ENCODE measurements at places on chromosomes 6 and 20.

DNA sequence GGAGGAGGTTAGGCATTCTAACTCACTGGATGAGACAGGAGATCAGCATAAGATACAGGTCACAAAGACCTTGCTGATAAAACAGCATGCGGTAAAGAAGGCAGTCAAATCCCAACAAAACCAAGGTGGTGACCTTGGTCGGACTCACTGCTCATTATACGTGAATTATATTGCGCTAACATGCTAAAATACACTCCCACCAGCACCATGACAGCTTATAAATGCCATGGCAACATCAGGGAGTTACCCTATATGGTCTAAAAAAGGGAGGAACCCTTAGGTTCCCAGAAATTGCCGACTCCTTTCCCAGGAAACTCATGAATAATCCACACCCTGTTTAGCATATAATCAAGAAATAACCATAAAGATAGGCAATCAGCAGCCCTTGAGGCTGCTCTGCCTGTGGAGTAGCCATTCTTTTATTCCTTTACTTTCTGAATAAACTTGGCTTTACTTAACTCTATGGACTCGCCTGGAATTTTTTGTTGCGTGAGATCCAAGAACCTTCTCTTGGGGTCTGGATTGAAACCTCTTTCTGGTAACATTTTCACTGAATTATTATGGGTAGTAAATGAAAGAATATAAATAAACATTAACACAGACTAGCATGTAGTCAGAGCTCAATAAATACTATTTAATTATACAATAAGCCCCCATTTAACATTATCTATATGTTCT, 3.0 kb upstream of the LAMA4 start:
- no peak for DNase-seq

DNA sequence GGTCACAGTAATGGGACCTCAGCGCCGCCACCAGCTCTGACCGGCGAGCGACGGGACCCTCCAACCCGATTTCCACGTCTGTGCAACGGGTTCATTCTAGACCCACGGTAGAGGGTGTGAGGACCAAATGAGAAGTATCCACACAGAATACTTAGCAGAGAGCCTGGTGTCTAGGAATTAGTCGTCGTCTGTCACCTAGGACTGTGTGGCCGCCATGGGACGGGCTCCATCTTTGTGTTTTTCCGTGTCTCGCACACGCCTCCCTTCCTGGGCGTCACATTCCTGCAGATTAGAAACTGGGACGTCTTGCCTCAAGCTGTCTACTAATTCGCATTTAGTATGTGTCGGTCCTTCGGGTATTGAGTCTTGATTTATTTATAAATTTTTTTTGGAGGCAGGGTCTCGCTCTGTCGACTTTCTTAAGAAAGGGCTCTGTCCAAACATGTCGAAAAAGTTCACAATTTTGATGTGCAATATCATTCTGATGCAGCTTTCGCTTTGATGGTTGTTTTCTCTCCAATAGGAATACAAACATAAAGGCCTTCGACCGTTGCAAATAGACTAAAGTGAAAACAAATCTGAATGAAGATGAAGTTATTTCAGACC, 563 bp downstream of the MGME1 start:
- peak; percentile 16 for DNase-seq

DNA sequence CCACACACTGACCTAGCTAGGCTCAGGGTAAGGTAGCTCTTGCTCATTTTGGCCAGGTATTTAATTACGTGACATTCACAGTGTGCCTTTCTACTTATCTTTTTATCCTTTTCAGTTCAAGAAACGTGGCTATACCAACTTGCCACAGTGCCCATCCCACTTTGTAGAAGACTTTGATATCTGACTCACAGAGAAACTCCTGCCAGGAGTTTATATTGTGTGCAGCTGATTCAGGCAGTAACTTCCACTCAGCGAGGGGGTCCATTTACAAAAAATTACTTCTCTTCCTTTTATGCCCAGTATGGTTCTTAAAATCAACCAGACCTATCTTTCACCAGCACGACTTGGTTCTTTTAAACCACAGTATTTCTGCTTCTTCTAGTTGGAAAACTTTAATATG, 75.6 kb downstream of the PRL start:
- DNase-seq = no peak

GRCh38 chr6:87741001-87741650, 39.1 kb upstream of the AKIRIN2 start:
- no peak for DNase-seq

GRCh38 chr6:43402820-43403219, 24.5 kb upstream of the ABCC10 start:
- no peak for DNase-seq

- DNase-seq = no peak
Observed at GRCh38 chr6:34021554-34022190, 124.2 kb downstream of the GRM4 start.

- DNase-seq = no peak
Observed at GRCh38 chr6:96620851-96621250, 57.9 kb downstream of the FHL5 start.

DNA sequence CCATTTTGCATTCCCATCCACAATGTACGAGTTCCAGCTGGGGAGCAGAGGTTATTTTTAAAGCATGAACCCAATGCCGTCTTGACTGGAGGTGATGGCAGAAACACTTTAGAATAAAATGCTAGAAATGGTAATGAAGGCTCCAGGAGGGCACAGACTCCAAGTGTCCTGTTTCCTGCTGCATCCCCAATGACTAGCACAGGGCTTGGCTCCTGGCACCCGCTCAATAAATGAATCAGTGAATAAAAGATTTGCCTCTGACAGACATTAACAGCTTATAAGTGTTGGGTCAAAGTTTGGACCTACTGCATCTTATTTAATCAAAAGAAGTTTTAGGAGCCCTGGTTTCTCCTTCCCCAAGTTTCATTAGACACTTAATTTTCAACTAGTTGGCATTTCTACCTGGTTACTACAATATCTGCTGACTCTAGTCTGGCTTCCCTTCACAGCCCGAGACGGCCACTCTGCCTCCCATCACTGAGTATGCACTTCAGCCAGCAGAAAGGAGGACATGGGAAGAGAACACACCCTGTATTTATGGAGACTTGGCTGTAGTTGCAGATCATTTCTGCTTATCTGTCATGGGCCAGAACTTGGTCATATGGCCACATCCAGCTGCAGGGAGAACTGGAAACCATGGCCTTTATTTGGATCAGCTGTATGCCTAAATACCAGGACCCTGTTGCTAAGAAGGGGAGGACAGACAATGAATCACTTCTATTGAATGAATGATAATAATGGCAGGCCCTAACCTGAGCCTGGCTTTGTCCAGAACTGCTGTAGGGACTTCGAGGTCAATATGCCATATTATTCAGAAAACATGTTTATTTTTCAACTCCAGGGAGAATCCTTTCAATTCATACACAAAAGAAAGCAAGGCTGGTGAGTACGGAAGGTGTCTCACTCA, 63.1 kb downstream of the TTI1 start:
- DNase-seq = no peak

GRCh38 chr6:17115251-17116116, 13.6 kb downstream of the STMND1 start:
- no peak for DNase-seq

GRCh38 chr20:46057856-46058598, 29.0 kb downstream of the SLC12A5 start:
- DNase-seq = no peak

- DNase-seq = no peak
Observed at GRCh38 chr6:88825856-88826255, 137.6 kb downstream of the RNGTT start.

DNA sequence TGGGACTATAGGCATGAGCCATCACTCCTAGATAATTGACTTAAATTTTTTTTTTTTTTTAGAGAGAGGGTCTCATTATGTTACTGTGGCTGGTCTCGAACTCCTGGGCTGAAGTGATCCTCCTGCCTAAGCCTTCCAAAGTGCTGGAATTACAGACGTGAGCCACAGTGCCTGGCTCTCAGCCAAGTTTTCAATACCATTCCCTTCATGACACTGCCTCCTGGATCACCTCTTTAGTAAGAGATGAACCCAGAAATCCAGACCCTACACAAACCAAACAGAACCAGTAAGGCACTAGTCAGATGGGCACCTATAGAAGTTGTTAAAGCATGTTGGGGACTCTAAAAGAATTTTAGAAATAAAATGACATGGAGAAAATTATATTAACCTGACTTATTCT, 18.3 kb upstream of the RIMS4 start:
- no peak for DNase-seq

DNA sequence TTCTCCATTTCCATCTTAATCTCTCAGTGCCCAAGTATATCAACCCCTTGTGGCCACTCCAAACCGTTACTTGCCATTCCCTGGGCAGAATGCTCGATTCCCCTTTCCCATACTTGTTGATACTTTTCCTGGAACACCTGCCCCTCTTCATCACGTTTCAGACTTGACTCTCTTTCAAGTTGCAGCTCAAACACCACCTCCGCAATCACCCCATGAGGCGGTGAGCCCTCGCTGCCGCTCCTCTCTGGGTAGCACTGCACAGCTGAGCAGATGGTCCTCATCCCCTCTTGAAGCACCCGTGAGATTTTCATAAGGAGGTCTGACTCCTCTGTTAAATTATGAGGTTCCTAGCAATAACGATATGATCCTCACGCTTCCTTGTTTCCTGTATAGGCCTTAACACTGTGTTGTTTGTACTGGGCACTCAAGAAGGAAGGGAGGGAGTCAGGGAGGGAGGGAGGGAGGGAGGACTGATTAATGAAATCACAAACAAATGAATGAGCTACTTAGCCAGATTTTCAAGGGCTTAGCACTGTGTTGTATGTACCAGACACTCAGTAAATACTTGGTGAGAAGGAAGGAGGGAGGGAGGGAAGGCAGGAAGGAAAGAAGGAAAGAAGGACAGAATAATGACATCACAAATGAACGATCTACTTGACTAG, 8.0 kb upstream of the UQCC2 start:
- no peak for DNase-seq

DNA sequence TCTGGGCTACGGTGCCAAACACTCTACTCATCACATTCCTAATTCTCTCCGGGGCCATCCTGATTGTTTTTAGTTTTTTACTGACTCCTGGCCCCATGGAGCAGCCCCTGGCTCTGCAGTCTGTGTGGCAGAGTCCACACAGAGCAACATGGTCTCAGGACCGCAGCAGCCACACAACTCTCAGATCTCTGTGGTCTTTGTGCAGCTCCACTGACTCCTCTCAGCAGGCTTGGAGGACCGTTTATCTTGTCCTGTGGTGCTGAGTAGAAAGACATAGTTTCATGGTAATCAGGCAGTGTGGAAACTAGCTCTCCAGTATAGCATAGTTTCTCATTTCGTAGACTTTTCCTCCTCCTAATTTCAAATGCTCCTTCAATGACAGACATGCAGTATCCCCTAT, 168.4 kb downstream of the EDN1 start:
- no peak for DNase-seq

- DNase-seq = no peak
Observed at GRCh38 chr6:3221578-3221977, 5.9 kb downstream of the TUBB2B start.

DNA sequence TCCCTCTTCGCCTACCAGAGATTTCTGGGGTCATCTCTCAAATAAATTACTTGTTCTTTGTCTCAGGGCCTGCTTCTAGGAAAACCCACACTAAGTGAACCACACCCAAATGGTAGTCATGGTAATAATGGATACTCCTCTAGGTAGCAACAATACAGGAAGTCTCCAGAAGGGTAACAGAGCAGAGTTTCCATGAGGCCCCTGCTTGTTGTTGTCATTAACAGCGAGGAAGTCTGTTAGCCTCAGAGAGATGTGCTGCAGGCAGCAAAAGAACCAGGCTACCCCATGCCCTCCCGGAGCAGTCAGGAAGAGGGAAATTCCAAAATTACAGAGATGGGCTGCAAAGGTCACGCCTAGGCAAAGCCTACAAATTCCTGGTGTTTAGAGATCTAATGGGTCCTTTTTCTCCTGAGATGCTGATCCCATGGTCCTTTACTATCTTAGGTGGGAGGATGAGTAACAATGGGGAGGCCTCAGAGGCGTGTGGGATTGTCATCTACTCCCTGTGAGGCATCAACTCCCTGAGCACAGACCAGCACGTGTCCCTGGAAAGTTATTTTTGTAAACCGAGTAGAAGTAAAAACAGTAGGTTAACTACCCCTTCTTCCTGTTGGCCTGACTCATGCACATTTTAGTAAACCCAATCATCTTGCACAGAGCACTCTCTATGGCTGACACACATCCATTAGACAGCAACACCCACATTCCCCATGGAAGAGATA, 10.1 kb downstream of the ISM1 start:
- peak; percentile 19 for DNase-seq

- DNase-seq = no peak
Observed at GRCh38 chr6:29793036-29793356, 34.6 kb upstream of the HLA-G start.

GRCh38 chr6:75758061-75758460, 9.0 kb downstream of the MYO6 start:
- no peak for DNase-seq

GRCh38 chr6:25177500-25178028, 101.6 kb upstream of the CARMIL1 start:
- DNase-seq = no peak

DNA sequence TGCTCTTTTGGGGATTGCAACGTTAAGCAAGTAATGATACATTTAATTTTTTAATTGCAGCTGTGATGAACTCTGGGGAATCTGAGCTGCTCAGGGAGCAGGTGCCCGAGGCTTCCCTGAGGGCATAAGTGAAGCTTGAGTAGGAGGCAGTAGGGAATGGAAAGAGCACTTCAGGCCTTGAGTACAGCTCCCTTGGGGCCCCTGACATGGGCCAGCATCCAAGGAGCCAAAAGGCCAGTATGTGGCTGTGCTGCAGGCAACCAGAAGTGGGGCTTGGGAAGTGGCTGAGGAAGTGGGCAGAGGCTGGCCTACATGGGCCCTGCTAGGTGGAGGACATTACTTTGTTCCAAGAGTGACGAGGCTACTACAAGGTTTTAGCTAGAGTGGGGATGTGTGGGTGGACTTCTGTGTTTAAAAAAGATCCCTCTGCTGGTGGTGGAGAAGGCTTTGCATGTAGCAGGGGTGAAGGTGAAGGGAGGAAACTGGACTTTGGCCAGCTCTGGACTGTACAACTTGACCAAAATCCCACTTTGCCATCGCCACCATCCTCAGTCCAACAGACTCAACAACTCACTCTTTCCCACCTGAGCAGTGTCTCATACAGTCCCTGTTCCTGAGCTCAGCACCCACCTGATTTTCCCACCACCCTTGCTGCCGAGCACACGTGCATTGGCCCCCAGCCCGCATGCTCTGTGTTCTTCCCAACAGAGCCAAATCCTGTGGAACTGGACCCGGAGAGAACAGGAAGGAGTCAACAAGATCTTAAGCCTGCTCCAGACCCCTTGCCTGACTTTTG, 10.9 kb upstream of the ZNF831 start:
- no peak for DNase-seq

GRCh38 chr6:138769102-138769676, 4.4 kb upstream of the CCDC28A start:
- DNase-seq = no peak

Data from stimulated activated CD8-positive, alpha-beta memory T cell treated with anti-CD3 and anti-CD28 coated beads, Interleukin-7, amount 100 ng/mL, for 4 hours (primary cell).